Activated naive CD4-positive, alpha-beta T cell treated with anti-CD3 and anti-CD28 coated beads, Interleukin-2, amount 10 ng/mL, durations not matched to agents 7 days and 5 days (primary cell): ENCODE measurements at places on chromosomes 16 and 17.

DNA sequence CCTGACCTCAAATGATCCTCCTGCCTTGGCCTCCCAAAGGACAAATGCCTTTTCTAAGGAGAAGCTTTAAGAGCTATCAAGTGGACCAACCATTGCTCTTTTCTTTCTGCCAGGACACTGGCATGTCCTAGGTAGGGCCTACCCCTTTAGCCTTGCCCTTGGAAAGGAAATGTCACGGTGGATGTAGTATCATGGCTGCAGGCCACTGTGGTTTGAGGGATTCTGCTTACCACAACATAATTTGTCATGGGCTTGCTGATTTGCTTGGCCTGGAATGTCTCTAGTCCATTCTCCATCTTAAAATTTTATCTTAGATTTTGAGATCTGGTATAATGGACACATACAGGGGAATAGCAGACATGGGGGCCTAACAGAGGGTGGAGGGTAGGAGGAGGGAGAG, 6.0 kb downstream of the KRT20 start:
- no peak for DNase-seq

DNA sequence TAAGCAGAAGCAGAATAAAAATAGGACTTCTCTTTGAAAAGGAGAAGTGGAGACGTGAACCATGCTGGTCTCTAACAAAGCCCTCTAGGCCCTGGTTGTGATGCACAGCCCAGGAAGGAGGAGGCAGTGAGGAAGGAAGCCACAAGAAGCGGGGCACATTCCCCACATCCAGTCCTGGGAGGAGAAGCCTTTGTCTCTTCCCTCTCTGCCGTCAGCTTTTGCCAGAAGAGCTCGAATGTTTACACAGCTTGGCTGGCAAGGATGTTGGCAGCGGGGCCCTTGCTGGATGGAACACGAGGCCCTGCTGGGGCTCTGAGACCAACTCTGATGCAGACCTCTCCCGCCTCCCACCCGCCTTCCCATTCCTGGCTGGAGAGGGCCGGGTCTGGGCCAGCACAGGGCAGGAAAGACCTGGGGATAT, 91.3 kb downstream of the MAF start:
- DNase-seq, result no peak

DNA sequence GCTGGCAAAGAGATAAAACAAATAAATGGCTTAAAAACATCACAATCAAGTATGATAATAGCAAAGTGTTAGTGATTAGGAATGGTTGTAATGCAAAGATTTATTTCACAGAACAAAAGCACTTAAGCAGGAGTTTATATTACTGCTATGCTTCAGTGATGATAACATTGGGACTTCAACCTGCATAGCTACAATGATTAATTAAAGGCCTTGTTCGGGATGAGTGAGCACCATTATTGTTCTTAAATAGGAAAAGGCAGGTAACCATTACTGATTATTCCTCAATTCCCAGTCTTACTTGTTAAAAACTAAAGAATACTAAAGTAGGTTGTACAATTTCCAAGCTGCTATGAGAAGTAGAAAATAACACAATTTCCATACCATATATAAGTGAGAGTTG, 1247.5 kb upstream of the CDH8 start:
- no peak for DNase-seq

DNA sequence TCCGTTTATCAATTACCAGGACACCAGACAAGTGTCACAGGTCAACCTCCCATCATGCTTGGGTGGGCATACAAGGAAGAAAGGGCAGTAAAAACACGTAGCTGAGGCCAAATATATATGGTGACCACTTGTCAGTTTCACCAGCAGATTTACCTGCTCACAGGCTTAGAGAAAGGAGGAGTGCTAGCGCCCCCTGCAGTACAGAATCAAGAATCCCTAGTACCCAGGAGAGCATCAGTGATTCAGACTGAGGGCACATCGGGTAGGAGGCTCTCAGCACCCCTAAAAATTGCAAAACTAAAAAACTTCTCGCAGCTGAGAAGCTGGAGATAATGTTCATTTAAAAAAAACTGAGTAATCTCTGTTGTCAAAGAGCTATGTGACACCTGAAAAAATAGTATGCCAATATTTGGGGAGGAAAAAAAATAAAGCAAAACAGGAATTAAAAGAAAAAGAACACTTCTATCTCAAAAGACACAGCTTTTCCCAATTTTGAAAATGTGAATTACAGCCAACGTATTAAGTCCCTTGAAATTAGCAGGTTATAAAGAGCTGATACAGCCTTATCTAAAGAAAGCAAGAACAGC, 21.2 kb upstream of the MON1B start:
- DNase-seq, result peak; percentile 70

DNA sequence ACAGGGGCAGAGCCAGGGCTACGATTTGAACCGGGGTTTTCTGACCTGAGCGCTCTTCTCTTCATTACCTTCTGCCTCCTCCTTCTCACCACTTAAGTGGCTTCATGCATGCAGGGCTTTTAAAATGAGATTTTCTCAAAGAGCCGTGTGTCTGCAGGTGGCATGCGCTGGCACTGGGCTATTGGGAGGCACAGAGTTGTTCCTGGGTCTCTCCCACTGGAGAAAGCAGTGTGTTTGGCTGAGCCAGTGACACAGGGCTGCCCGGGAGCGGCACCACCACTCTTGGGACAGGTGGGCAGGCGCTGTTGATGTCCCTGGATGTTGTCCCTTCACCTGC, 218.8 kb upstream of the CHMP6 start:
- DNase-seq, result no peak

GRCh38 chr17:74682471-74683190, 30.1 kb downstream of the CD300LF start:
- no peak for DNase-seq

DNA sequence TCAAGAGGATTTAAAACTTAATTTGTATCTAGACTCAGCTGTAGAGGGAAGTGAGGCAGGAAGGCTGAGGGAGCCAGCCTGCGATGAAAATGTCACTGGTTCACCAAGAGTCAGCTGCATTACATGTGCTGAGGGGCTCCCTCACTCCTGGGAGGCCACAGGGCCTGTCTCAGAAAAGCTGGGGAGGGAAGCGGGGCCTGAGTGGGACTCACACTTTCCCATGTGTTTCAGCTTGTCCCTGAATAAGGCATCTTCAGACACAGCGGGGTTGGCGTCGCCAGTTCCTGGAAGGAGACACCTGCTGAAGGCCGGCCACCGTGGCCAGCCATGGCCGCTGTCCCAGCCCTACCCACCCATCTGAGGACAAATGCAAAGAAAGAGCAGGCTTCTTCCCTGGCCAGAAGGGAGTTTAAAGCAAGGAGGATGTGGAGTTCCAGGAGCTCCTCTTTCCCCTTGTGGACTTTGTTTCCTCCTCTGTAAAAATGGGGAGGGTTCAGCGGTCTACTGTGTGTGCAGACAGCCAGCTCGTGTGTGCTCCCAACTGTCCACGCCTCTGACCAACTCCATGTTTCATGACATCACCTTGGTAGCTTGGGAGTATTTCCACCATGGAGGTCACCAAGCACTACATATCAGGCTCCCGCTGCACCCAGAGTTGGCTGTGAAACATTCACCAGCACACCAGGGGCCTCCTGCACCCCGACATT, 19.2 kb upstream of the MRPS23 start:
- DNase-seq, result no peak

- peak; percentile 71 for DNase-seq
These were observed 1.2 kb downstream of the CDT1 start for GRCh38 chr16:88804552-88805339.

DNA sequence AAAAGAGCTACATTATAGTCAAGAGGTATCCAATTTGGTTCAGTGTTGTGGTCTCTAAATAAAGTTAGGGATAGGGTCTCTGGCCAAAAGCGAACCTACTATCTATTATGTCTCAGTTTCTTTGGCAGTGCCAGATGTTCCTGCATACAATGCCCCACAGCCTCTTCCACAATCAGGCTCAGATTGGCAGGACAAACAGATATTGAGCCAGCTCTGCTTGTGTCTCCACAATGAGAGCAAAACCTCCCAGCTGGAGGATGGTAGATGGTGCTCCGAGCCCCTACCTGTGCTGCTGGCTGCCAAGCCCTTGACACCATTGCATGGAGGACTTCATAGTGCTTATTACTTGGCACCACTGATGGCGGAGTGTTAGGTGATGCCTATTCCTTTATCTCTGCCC, 19.7 kb downstream of the PHAF1 start:
- DNase-seq, result no peak

DNA sequence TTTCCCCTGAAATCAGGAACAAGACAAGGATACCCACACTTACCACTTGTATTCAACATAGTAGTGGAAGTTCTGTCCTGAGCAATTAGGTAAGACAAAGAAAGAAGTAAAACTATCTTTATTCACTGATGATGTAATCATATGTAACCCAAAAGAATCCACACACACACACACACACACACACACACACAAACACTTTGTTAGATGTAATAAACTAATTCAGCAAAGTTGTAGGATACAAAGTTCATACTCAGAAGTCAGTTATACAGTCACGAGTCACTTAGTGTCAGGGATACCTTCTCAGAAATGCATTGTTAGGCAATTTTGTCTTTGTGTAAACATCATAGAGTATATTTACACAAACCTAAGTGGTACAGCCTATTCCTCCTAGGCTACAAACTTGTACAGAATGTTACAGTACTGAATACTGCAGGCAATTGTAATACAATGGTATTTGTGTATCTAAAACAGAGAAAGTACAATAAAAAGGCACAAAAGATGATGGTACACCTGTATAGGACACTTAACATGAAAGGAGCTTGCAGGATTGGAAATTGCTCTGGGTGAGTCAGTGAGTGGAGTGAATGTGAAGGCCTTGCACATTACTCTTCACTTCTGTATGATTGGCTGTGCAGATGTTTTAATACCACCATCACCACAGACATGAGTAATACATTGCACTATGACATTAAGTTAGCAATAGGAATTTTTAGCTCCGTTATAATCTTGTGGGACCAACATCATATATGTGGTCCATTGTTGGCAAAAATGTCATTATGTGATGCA, 370.1 kb downstream of the ZFHX3 start:
- no peak for DNase-seq

GRCh38 chr16:60404401-60404800, 1631.8 kb downstream of the CDH8 start:
- DNase-seq, result no peak

DNA sequence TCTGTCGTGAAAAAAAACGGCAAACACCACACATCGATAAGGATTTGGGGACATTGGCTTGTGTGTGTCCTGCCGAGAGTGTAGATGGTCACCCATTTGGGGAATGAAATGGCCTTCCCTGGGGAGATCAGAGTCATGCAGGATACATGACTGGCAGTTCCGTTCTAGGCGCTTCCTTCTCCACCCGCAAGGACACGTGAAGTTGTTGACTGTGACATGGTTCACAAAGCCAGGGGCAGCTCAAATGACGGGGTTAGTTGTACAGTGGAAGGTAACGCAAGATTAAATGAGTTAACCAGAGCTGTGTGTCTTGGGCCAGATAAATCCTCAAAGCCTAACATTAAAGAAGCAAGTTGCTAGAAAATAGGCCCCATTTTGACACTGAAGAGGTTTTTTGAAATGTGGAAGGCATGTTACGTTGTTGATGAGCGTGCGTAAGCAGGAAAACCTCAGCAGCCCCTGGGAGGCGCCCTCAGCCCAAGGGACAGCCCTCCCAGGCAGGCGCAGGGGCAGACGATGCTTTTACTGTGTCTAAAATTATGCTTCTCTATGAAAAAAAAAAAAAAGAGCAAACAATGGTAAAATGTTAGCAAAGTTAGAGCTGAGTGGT, 35.9 kb upstream of the CHMP6 start:
- no peak for DNase-seq

DNA sequence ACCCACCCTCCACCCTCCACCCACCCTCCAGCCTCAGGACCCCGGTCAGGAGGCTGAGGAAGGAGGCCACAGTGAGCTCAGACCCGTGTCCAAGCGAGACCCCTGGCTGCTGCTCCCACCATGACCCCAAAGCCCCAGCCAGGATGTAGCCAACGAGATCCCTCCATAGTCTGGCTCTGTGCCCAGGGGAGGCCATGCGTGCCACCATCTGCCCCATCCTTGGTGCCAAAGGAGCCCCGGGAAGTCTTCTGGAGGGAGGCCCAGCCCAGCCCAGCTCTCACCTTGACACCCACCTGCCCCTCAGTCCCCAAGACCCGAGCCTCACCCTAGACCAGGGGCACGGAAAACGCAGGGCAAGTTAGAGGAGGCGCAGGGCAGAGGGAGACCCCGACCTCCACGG, 34.2 kb downstream of the PIEZO1 start:
- DNase-seq, result no peak

GRCh38 chr17:2237950-2238349, 65.6 kb downstream of the SMG6 start:
- DNase-seq, result no peak

GRCh38 chr16:76931186-76931585, 259.8 kb upstream of the MON1B start:
- no peak for DNase-seq

DNA sequence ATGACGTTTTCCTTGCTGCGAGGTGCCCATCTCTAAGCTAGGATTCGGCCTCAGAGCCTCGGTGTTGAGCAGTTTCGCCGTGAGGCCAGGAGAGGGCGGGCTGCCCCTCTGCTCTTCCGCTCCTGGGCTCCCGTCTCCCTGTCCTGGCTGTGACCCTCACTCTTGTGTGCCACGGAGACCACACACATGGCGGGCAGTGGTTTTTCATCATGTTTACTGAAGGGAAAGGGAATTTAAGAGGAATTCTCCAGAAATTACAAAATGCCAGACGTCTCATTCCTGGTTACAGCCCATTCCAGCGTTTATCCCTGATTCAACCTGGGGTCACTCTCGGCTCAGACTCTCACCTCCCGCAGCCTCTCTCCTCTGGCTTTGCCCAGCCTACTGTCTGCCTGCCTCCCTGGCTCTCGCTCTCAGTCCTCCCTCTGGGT, 96.8 kb upstream of the ELAC2 start:
- no peak for DNase-seq

- no peak for DNase-seq
These were observed 48.2 kb upstream of the STH start for GRCh38 chr17:45950888-45951287.

- DNase-seq, result no peak
These were observed 118.3 kb downstream of the RAB11FIP4 start for GRCh38 chr17:31509805-31510177.

DNA sequence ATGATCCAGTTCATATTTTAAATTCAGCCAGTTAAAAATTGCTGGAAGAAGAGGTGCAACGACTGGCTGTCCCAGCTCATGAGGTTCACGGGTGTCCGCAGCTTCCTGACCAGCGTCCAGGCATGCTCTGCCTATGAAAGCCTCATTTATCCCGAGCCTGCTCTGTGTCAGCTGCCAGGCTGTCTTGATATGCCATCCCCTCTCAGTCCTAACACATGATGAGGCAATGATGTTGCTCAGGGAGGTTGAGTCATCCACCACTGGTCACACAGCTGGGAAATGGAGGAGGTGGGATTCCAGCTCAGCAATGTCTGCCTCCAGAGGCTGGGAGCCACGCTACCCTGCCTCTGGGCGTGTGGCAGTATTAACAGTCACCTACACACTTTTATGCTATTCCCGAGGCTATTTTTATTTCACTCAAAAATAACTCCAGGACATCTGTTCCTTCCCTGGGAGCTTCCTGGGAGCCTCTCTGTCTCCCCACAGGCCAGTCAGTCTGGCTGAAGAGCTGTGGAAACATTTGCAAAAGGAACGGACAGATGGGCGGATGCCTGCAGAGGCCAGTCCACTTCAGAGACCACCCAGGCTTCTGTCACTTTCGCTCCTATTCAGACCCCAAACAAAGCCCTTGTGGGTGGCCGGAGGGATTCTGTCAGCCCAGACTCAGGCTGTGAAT, 22.5 kb downstream of the RAB11FIP4 start:
- no peak for DNase-seq

GRCh38 chr17:6135996-6136395, 65.8 kb downstream of the WSCD1 start:
- no peak for DNase-seq
